Stimulated activated CD4-positive, alpha-beta T cell treated with anti-CD3 and anti-CD28 coated beads, Interleukin-4, amount 100 ng/mL, for 4 hours (primary cell): ENCODE measurements at places on chromosomes 13 and 19.

DNA sequence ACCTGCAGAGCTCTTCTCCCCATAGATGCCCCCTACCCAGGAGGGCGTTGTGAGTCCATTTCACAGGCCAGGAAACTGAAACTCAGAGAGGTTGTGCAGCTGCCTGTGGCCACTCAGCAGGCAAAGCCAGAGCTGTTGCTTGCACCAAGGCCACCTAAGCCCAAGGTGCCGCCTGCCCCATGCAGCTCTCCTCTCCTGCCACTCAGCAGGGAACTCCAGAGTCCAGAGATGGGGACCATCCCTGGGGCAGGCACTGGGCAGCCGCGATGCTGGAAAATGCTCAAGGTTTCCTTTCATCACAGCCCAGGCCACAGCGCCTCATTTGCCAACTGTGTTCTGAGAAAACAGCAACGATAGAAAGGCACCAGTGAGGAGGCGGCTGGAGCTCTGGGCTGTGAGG is 41.0 kb upstream of the PEPD start:
- no peak for DNase-seq

GRCh38 chr13:110617321-110618072 is 2.2 kb downstream of the NAXD start:
- DNase-seq, result no peak

DNA sequence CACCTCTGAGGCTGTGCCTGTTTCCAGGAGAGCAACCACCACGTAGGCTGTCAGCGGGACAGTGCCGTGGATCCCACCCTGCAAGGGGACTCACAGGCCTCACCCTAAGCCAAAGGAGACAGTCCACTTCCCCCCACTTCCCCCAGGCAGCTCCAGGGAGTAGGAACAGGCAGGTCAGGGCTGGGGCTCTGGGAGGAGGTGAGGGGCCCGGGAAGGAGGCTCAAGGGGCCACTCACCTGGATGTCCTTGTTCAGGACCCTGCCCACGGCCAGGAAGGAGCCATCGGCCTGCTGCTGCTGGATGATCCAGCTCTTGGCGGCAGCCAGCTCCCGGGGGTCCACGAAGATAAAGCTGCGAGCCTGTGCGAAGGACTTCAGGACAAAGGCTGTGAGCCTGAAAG is 25.6 kb downstream of the F2RL3 start:
- DNase-seq, result no peak

DNA sequence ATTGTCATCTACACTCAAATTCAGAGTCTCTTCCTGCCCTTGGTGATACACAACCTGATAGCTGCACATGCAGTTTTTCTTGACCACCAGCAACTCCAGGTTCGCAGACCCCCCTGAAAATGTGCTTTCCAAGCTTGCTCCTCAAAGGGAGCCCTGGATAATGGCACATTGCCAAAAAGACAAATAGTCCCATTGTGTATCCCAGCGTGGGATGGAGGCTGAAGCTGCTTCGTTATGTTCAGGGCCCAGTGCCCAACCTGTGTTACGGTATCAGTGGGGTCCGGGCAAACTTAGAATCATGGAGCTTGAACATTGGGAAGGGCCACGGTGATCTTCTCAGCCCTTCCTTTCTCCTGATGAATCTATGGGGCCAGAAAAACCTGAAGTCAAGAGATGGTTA is 173.0 kb downstream of the TEX29 start:
- no peak for DNase-seq

GRCh38 chr13:102333320-102334198 is 68.3 kb downstream of the FGF14 start:
- DNase-seq, result no peak

GRCh38 chr19:35204799-35205732 is 23.5 kb downstream of the FAM187B start:
- no peak for DNase-seq

- no peak for DNase-seq
Observed at GRCh38 chr13:21930536-21930935, 259.7 kb downstream of the FGF9 start.

GRCh38 chr13:110525328-110526319 is 35.9 kb downstream of the RAB20 start:
- no peak for DNase-seq

DNA sequence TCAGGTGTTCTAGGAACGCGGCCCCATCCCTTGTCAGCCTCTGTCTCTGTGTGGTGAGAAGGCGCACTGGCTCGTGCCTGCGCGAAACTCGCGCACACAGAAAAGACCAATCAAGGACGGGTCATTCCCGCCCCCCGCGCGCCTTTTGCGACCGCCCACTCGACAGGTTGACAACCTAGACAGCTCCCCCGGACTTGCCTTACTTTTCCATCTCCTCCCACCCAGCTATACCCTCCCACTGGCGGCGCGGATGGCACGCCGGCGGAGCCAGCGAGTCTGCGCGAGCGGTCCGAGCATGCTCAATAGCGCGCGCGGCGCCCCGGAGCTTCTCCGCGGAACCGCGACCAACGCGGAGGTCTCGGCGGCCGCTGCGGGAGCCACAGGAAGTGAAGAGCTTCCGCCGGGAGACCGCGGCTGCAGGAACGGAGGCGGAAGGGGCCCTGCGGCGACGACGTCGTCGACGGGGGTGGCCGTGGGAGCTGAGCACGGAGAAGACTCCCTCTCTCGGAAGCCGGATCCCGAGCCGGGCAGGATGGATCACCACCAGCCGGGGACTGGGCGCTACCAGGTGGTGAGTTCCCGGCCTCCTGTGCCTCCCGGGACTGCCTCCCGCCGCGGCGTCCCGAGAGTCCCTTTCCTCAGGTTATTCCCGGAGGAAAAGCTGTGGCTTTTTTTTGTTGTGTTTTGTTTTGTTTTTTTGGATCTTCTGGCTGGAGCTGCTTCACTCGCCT is at the start of gene NDFIP2:
Gene NDFIP2 (plus strand): TSS at position 202 of the 731 bp plus-strand sequence. CDS start 49 bp downstream, at position 251.
- DNase-seq, result peak; percentile 90

DNA sequence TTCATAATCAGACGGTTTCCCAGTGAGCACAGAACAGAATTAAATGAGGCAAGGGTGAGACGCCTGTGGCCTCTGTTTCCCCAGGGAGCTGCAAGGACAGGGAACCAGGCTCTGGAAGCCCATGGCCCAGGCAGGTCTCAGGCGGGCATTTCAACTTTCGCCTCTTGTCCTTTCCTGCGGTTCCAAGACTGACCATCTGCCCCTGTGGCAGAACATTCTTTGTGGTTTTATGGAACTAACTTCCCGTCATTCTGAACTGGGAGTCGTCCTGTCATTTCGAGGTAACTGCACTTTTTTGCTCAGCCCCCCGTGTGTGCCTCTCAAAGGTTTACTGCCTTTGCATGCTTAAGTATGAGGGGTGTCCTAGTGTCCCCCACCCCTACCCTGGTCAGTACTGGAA is 70.9 kb downstream of the KL start:
- no peak for DNase-seq
